ENCODE measurements at places on chromosomes 5 and 9.

DNA sequence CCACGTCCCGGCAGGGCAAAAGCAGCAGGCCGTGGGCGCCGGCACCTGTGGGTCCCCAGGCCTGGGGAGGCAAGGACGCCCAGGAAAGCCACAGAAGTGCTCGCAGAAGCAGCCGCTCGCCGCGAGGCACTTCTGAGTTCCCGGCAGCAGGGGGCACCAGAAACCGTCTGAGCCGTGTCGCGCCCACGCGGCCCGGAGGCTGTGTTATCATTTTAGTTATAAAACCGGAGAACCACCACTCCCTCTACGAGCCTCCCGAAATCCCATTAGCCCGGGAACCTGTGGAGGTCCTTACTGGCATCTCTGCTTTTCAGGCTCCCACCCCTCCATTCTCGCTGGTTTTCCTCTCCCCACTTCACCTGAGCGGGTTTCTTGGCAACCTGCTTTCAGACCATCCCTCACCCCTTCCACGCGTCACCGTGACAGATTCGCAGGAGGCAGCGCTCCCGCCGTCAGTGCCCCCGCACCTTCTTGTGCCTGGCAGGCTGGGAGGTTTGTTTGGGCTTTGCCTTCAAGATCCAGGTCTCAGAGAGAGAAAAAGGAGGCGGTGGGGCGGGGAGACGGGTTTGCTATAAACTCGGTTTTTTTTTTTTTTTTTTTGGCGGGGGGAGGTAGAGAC lies 2.3 kb downstream of the GDNF start:
- H3K36me3 ChIP-seq: no peaks in the 10 kb centered on the region
- H3K27me3 ChIP-seq: peaks cover 63% of the 10 kb centered on the region
- H3K4me1 ChIP-seq: peaks cover 50% of the 10 kb centered on the region
- peak; percentile 81 for DNase-seq
- H3K27ac ChIP-seq: no peak overlapping the region

DNA sequence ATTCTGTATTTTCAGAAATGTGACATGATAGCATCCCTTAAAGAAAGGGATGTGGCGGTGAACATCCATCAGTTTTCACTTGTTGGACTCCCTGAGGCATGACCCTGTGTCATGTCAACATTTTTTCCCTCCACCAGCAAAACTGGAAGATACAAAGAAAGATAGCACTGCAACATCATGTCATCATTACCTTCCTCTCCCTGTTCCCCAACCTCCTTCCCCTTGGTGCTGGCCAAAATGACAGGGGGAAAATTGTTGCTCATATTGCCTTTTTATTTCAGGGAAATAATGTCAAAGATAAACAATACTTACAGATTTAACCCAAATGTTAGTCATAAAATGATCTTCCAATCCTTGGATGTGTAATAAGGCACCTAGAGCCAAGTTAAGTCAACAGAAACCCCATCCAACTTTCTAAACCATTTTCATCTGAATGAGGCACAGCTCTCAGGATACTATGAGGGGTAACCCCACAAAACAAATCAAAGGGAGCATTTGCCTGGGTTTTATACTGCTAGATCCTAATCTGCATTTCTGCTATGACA lies 644.3 kb downstream of the ACTL7B start:
- no peak overlapping the region for H3K4me3 ChIP-seq
- H3K27me3 ChIP-seq: no peaks in the 10 kb centered on the region

DNA sequence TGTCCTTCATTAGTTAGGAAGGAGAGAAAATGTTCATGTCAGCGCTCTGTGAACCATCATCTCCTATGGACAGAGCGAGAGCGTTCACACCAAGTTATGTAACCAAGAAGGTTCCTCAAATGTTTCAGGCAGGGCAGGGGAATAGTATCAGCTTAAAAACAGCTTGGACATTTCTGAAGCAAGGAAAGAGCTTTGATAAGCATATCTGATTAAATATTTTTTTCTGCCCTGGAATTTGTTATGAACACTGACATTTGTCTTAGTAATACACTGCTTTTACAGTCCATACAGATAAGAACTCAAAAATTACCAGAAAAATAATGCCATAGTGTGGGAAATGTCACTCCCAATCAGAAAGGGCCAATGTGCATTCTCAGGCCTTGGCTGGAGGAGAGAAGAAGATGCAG lies 66.3 kb upstream of the LIFR start:
- H3K4me3 ChIP-seq: no peak overlapping the region
- no peaks in the 10 kb centered on the region for H3K4me1 ChIP-seq
- no peak for DNase-seq
- no peaks in the 10 kb centered on the region for H3K27me3 ChIP-seq
- no peak overlapping the region for H3K27ac ChIP-seq

GRCh38 chr9:120734607-120735410 lies 20.5 kb upstream of the MEGF9 start:
- H3K27ac ChIP-seq: no peak overlapping the region
- no peaks in the 10 kb centered on the region for H3K36me3 ChIP-seq
- H3K4me1 ChIP-seq: peaks cover 24% of the 10 kb centered on the region
- no peaks in the 10 kb centered on the region for H3K27me3 ChIP-seq

DNA sequence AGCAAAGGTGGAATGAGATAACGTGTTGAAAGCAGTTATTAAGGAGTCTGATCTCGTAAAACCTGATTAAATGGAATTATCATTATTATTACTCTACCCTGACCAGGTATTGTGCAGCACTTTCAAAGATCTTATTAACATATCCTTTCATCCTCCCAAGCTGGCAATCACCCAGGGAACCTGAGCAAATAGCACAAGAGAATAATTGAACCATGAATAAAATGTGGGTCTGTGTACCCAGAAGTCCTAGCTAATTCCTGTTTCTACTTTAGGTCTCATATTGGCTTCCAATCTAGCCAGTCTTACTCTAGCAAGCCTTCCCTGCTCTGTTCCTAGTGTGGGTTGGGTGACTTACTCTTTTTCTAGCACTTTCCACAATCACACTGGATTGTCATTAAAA lies 162.2 kb upstream of the STK32A start:
- H3K4me1 ChIP-seq: no peaks in the 10 kb centered on the region
- DNase-seq: no peak

DNA sequence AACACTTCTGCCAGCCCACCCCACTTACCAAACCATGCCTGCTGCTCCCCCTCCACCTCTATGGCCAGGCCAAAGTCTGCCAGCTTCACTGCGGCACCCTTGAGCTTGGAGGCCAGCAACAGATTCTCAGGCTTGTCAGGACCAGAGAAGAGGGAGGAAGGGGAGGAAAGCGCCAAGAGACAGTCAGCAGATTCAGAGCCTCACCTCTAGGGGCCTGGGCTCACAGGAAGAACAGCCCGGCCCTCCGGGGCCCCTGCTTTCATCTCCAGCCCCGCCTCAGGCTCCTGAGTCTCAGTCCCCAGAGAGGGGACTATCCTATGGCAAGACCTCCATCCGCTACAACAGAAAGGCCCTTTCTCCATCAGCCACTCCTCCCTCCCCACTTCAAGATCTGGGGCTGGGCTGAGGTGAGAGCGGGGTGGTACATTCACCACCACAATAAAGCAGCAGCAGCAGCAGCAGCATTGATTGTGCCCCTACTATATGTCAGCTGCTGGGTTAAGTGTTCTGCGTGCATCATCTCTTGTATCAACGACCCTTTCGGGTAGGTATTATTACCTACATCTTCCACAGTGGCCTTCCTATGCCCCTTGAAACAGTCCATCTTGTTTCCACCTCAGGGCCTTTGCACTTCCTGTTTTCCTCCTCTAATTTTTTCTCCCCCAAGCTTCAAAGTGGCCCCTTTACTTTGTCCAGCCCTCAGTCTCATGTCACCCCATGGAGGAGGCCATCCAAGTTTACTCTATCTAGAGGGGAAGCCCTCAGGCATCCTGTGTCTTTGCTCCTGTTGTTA lies 36.0 kb downstream of the CAMK2A start:
- H3K27ac ChIP-seq: no peak overlapping the region
- H3K27me3 ChIP-seq: no peaks in the 10 kb centered on the region
- H3K4me1 ChIP-seq: peaks cover 9% of the 10 kb centered on the region
- no peaks in the 10 kb centered on the region for H3K36me3 ChIP-seq
- no peak overlapping the region for H3K4me3 ChIP-seq

- H3K4me1 ChIP-seq: no peaks in the 10 kb centered on the region
- no peaks in the 10 kb centered on the region for H3K36me3 ChIP-seq
- no peak overlapping the region for H3K27ac ChIP-seq
These were observed 390.8 kb upstream of the PTGER4 start for GRCh38 chr5:40288800-40289485.

GRCh38 chr9:137012694-137013570 lies 15.1 kb downstream of the ABCA2 start:
- H3K4me3 ChIP-seq: no peak overlapping the region
- no peak overlapping the region for H3K27ac ChIP-seq
- peaks cover 21% of the 10 kb centered on the region for H3K36me3 ChIP-seq
- DNase-seq: no peak
- no peaks in the 10 kb centered on the region for H3K27me3 ChIP-seq

GRCh38 chr9:134570711-134571325 lies 70.8 kb upstream of the COL5A1 start:
- H3K4me3 ChIP-seq: no peak overlapping the region
- H3K27ac ChIP-seq: no peak overlapping the region
- no peaks in the 10 kb centered on the region for H3K36me3 ChIP-seq
- DNase-seq: no peak

DNA sequence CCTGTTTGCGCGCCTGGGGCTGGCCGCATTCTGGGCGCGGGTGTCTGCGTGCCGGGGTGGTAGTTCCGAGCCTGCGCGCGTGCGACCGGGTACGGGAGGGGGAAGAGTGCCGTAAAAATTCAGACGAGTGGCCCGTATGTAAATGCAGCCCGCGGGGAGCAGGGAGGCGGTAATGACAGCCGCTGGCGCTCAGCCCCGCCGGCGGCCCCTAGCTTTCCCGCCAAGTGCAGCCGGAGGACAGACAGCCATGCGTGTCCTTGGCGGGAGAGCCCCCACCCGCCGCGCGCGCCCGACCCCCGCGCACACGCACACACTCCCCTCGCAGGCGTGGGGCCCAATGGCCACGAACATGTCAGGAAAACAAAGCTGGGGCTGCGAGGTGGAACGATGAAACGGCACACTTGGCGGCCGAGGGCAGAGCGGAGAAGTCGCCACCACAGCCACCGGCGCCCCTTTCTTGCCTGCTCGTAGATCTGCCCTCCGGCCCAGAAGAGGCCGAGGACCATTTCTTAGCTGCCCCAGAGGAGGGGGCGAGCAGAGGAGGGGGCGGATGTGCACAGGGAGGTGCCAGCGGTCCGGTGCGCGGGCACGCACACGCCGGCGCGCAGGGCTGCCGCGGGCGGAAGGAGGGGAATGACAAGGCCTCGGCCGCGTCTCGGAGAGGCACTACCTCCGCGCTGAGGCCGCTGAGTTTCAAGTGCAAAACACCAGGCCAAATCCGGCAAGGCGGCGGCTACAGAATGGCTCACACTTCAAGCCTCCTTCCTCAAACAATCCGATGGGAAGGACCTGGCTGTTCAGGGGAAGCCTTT lies 208.4 kb downstream of the MEF2C start:
- peaks cover 25% of the 10 kb centered on the region for H3K4me1 ChIP-seq
- H3K27me3 ChIP-seq: peaks cover 97% of the 10 kb centered on the region
- peak overlapping the region; percentile 43 for H3K4me3 ChIP-seq
- no peak overlapping the region for H3K27ac ChIP-seq

GRCh38 chr9:87629104-87629503 lies 96.8 kb upstream of the CTSL start:
- no peaks in the 10 kb centered on the region for H3K36me3 ChIP-seq
- H3K27ac ChIP-seq: no peak overlapping the region
- H3K27me3 ChIP-seq: no peaks in the 10 kb centered on the region
- no peak overlapping the region for H3K4me3 ChIP-seq
- peaks cover 2% of the 10 kb centered on the region for H3K4me1 ChIP-seq

GRCh38 chr5:108681079-108681921 lies 66.4 kb upstream of the FER start:
- no peaks in the 10 kb centered on the region for H3K27me3 ChIP-seq
- peak; percentile 78 for DNase-seq
- no peak overlapping the region for H3K27ac ChIP-seq
- no peaks in the 10 kb centered on the region for H3K36me3 ChIP-seq
- peak overlapping the region; percentile 36 for H3K4me3 ChIP-seq

DNA sequence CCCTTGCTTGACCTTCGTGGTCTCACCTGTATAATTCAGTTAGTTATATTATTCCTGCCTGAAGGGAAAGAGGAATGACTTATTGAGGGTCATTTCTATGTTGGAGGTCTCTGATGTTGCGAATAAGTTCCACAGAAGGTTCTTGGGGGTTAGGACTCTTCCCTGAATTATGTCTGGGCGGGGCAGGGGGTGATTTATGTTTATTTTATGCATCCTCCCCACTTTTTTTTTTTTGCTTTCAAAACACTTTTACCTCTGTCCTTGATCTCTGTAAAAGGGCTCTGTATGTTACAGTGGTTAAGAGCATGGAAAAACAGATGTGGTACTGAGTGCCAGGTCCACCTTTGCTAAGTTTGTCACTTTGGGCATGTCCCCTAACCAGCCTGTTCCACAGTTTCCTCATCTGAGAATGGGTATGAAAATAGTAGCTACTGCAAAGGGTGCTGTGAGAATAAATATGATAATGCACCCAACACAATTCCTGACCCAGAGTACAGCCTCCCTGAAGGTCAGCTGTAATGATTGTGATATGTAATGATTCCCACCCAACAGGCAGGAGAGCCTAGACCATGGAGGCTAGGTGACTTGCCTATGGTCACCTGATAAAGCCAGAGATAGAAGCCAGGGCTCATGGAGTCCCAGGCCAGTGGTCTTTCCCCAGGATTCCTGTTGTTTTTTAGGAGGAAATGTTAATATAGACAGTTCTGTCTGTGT lies 54.8 kb downstream of the SLC22A5 start:
- no peak for DNase-seq
- no peaks in the 10 kb centered on the region for H3K27me3 ChIP-seq
- peak overlapping the region; percentile 94 for H3K27ac ChIP-seq
- H3K36me3 ChIP-seq: no peaks in the 10 kb centered on the region
- H3K4me1 ChIP-seq: peaks cover 44% of the 10 kb centered on the region

DNA sequence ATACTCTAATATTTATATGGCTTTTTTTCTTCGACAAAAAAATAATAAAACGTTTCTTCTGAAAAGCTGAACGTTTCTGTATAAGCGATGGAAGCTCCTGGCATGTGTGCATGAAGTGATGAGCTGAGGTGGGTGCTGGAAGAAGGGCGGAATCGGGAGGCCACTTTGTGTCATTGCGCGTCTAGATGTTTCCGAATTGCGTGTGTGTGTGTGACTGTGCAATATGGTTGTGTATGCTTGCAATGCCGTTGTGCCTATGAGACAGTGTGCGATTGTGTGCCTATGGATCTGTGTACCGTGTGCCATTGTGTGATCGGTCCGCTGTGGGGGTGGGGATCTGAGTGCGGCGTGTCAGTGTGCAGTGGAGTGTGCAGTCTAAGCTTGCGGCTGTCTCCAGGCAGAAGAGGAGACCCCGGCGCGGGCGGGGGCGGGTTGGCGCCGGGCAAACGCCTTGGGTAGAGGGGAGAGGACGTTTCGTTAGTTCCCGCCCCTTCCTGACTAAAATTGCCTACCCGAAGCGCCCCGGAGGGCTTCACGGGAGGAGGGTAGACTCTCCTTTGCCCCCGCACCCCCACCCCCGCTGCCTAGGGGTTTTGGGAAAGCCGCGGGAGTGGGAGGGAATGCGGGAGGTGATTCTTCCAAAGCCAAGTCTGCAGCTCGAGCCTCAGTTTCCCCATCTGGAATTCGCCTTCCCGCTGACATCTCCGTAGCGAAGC lies 24.2 kb downstream of the PCDHGC5 start:
- H3K4me3 ChIP-seq: peak overlapping the region; percentile 61
- peaks cover 55% of the 10 kb centered on the region for H3K4me1 ChIP-seq
- no peaks in the 10 kb centered on the region for H3K27me3 ChIP-seq
- peak; percentile 89 for DNase-seq
- H3K36me3 ChIP-seq: peaks cover 35% of the 10 kb centered on the region

- H3K4me3 ChIP-seq: no peak overlapping the region
- no peak for DNase-seq
- no peaks in the 10 kb centered on the region for H3K4me1 ChIP-seq
- H3K27ac ChIP-seq: no peak overlapping the region
These were observed 14.2 kb downstream of the MAML1 start for GRCh38 chr5:179746872-179747271.
